M059J (cell line): ENCODE measurements at places on chromosomes 7 and 10.

GRCh38 chr7:143221286-143221685 is 551 bp upstream of the TAS2R40 start:
- DNase-seq, result no peak

GRCh38 chr10:116769791-116770190 is 27.4 kb upstream of the HSPA12A start:
- peak; percentile 10 for DNase-seq

DNA sequence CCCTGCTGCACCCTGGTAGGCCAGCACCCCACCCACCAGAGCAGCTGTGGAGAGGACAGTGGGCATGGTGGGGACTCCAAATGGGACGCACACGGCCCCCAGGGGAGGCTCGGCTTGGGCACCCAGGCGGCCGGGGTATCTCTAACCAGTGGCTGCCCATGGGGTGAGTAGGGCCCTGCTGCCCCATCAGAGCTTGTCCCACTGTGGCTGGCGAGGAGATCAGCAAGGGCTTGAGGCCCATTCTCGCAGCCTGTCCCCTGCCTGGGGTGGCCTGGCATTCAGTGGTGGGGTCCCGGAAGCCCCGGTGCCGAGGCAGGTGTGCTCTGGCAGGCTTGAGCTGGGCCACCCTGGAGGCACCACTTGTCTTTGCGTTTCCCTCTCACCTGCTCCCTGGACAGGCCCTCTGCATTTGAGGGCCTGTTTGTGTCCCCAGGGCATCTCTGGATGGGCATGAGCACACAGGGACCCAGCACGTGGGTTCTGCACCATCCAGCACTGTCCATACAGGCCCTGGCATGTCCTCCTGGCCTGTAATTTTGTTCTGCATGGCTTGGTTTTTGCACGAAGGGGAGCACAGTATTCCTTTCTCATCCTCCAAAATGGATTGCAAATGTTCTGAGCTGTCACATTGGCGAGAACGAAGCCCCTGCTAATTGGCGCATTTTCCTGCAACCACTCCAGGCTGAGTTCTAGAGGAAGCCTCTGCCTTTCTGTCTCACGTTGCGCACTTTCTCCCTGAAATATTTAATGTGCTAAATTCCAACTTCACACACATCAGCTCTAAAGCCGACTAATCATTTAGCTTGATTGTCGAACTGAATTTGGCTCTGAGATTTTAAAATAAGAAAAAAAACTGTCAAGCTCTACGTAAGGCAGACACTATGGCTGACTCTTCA is 27.2 kb downstream of the PWWP2B start:
- DNase-seq, result no peak

DNA sequence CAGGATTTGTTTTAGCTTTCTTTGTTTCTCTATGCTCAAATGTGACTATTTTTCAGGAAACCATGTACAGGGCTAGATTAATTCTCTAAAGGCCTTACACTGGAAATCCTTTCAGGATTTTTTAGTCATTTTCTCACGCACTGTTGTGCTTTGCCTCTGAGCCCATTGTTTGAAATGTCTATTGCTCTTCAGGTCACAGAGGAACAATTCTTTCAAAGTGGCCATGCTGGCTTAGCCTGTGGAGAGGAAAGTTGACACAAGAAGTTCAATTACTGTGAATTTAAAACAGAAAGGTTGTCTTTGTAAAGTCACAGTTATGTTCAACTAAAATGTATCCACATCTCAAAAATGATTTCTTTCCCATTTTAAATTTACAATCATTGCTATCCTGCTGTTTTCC is 1071.7 kb upstream of the POT1 start:
- no peak for DNase-seq

- no peak for DNase-seq
Observed at GRCh38 chr7:151833213-151833651, 43.7 kb downstream of the PRKAG2 start.

GRCh38 chr7:47588704-47589225 is 6.9 kb upstream of the TNS3 start:
- no peak for DNase-seq

- DNase-seq, result no peak
Observed at GRCh38 chr10:49649936-49650723, 29.3 kb upstream of the C10orf53 start.

DNA sequence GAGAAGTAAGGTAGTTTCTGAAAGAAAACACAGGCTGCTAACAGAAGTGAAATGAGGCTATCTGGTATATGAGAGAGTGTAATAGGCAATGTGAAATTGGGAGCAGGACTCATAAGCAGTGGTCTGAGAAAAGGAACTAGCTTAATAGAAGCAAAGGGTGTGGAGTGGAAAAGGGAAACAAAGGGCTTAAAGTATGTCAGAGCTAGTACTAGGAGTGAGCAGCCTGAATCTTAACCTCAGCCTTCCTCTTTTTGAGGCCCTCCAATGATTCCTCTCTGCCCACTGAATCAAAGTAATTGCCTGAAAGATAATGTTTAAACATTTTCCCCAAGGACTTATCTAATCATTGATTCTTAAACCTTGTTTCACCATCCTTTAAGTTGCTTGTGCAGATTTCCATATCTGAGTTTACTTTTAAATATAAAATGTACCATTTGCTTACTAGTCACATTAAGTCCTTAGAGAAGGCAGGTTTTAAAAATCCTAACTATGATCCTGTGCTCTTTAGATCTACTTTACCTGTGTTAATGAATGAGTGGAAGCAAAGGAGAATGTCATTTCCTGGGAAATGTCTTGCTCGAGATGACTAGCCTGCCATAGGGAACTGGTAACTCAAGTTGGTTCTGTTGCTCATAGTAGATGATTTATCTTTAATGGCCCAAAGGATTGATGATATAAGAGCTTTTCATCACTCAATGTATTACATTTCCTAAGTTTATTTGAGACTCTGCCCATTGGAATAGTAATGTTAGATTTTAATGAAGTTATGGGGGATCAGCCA is 155.0 kb downstream of the SKAP2 start:
- no peak for DNase-seq

- no peak for DNase-seq
Observed at GRCh38 chr7:34849986-34850385, 187.3 kb downstream of the DPY19L1 start.
